Common myeloid progenitor, CD34-positive (primary cell): ENCODE measurements at places on chromosomes 4 and X.
A peak's percentile ranks its signal among the peaks of the same experiment; 100 is the strongest.

DNA sequence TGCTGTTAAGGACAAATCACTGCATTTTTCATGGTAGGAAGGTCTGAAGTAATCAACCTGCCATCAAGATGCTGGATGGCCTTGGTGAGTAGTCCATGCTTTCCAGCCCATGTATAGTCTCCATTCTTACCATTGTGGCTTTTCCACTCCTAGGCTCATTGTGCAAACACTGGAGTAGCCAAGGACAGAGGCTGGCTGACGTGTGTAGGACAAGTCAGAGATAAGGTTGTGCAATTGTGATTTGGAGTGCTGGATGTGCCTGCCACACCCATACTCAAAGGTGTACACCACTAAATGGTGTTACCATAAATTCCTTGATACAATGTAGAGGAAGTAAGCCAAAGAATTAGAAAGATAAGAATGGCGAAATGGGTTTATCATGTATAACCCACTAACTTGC lies 26.3 kb upstream of the RADX start:
- DNase-seq, result no peak

- DNase-seq, result no peak
Measured at GRCh38 chr4:150070464-150071170, 7.6 kb upstream of the DCLK2 start.

DNA sequence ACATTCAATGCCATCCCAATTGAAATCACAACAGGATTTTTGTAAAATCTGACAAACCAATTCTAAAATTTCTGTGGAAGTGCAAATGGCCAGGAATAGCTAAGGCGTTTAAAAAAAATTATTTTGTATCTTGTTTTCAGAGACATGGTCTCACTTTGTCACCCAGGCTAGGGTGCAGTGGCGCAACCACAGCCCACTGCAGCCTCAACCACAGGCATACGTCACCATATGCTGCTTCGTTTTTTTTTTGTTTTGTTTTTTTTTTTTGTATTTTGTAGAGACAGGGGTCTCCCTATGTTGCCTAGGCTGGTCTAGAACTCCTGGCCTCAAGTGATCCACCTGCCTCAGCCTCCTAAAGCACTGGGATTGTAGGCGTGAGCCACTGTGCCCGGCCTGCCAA lies 24.5 kb downstream of the ZNF41 start:
- no peak for DNase-seq

- no peak for DNase-seq
Measured at GRCh38 chr4:79201971-79202370, 123.9 kb downstream of the NAA11 start.

DNA sequence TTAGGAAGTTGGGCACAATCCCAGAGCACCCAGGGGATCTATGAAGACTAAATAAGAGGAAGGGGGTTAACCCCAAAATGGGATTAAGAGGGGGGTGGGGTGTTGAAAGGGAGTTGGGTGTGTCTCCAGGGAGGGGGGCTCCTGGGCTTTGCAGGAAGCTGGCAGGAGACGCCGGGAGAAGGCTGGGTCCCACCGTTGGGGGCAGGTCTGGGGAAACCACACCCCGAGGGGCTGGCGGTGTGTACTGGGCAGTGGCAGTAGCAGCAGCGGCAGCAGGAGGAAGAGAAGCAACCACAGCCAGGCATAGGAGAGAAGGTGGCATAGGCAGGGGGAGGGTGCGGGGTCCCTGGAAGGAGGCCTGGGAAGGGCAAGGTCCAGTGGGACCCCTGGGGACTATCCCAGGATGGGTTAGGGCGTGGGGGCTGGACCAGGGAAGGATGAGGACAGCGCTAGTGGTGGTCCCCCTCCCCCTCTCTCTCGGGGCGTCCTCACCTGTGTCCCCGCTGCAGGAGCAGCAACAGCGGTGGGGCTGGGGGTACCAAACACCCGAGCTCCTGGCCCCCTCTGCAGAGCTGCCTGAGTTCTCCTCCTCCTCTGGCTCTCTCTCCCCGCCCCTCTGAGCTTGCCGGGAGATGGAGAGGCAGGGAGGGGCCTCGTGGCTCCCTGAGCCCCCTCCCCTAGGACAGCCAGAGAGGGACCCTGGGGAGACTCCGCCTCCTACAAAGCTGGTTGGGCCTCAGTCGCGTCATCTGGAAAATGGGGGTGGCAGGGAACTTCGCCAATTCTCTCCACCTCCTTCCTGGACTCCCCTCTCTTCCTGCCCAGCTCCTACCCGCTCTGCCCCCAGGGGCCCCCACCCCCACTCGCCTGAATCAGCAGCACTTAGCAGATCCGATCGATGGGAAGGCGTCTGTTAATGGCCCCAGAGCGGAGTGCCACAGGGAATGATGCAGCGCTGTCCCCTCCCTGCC lies at the start of gene KCND1:
Gene KCND1 (minus strand): TSS at position 596 of the 971 bp plus-strand sequence. CDS start 1,573 bp downstream, outside the sequence.
- DNase-seq, result peak; percentile 54

DNA sequence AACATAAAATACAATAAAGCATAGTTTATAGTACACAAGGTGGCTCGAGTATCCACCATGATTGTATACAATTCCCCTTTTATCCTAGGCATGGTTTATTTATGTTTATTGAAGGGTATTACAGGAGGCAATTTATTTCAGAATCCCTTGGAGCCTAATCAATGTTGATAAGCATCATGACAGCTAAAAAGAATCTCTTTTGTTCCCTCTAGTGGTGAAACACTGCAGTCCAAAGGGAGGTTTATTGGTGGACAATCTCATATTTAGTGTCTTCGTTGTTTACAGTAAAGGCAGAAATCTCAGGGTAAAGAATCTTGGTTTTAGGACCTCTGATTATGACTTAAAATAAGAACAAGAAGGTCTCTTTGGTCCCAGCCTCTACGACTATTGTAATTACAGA lies 1712.5 kb downstream of the C4orf33 start:
- DNase-seq, result no peak

DNA sequence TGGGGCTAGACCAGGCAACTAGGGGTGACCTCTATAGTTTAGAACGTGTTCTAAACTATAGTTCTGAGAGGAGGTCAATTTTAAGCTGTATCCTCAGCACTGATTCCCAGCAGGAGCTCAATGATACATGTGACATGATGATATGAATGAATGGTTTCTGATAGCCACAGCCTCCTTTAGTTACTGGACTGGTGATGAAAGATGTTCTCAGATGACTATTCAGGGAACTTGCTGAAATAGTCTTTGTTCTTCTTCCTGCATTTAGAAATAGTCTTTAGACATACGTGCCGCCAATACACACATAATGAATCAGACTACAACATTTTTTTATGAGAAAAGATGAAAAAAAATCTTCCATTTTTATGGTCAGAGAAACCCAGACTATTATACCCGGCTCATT lies 116.3 kb upstream of the TMEM150C start:
- DNase-seq, result no peak

DNA sequence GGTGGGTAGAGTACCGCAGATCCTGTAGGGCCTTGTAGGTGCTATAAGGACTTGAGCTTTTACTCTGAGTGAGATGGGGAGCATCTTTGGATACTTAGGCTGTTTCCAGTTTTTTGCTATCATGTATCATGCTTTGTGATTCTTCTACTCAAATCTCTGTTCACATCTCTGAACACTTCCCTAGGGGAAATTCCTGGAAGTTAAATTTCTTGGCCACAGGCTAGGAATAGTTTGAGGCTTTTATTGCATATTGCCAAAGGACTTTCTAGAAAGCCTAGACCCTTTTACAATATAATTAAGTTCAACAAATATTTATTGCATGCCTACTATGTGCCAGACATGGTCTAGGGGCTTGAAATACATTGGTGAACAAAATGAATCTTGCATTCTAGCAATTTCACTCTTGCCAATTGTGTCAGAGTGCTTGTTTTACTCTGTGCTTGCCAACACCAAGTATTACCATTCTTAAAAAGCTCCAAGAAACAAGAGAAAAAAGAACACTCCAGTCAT lies 4.1 kb upstream of the PGRMC1 start:
- no peak for DNase-seq

GRCh38 chr4:90419124-90419711 lies 292.0 kb downstream of the CCSER1 start:
- peak; percentile 72 for DNase-seq

- peak; percentile 4 for DNase-seq
Measured at GRCh38 chrX:18034945-18035344, 173.8 kb upstream of the RAI2 start.

DNA sequence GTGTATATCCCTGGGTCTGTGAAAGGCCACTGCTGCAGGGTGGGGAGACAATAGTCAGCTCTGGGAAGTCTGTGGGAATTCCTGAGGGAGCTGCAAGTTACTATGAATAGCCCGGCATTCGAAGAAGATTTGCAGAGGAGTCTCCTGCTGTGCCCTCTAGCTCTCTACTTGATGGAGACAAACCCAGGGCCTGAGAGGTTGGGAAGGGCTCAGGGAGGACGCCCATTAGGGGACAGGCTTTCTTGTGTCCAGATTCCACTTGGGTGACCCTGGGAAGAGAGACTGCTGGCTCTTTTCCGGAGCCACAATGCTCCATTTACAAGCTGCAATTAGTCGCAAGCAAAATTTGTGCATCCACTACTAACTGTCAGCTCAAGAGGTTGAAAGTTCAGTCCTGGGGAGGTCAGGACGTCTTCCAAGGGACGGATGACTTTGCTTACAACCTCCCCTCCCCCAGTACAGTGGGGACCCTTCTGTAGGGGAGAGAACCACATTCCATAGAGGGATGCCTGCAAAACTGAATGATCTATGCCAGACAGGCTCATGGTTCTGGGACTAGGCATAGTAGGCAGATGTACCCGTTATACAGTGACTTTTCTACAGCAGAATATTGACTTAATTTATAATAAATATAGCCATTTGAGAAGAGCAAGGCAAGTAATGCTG lies 48.2 kb upstream of the PHOX2B start:
- DNase-seq, result no peak

GRCh38 chrX:43585922-43586321 lies 70.2 kb upstream of the MAOA start:
- no peak for DNase-seq

GRCh38 chr4:173498771-173499170 lies 31.3 kb downstream of the HAND2 start:
- no peak for DNase-seq

DNA sequence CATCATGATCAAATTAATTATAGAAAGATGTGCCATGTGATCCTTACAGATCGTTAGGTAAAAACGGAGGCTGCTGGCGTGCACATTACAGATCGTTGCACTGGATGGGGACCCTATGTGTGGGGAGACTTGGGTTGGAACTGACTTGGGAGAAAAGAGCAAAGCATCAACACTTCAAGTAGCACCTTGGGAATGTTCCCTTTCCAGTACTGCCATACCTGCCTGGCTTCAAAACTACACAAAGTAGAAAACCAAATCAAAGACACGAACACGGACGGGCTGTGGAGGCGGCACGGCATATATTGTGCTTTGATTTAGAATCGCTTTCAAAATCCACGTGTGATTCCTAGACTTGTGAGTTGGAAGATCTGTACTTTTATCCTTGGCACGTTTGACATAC lies 898 bp downstream of the CMC4 start:
- DNase-seq, result peak; percentile 15

- no peak for DNase-seq
Measured at GRCh38 chr4:75327804-75328512, 186.2 kb downstream of the RCHY1 start.

DNA sequence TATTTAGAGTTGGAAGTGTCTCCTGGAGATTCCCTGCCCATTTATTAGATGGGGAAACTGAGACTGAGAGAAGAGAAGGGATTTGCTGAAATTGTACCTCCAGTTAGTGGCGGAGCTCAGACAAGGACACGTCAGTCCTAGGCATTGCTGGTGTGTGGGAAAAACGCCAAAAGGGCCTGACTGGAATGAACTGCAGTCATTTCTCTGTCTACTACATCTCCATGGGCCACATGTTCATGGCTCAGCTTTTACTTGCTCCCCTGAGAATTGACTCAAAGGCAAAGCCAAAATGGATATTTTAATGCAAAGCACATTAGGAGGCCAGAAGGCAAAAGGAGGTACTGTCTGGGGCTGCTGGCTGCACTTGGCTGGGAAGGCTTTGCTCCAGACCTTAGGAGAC lies 3.9 kb downstream of the TFDP3 start:
- DNase-seq, result no peak

GRCh38 chr4:7734651-7735260 lies 204.9 kb downstream of the AFAP1 start:
- DNase-seq, result no peak
